Activated CD4-positive, alpha-beta T cell treated with anti-CD3 and anti-CD28 coated beads, Interleukin-2, amount 10 ng/mL, durations not matched to agents 7 days and 5 days (primary cell): ENCODE measurements at places on chromosomes 1 and 21. TPM values are rescaled to one million over a fixed set of nuclear protein-coding genes. Genes with fewer than 3 reads are reported as not detected.
A peak's percentile ranks its signal among the peaks of the same experiment; 100 is the strongest.

KANK4 gene
- total RNA-seq: not detected

AGTRAP gene
- total RNA-seq: 41.3 TPM

DNA sequence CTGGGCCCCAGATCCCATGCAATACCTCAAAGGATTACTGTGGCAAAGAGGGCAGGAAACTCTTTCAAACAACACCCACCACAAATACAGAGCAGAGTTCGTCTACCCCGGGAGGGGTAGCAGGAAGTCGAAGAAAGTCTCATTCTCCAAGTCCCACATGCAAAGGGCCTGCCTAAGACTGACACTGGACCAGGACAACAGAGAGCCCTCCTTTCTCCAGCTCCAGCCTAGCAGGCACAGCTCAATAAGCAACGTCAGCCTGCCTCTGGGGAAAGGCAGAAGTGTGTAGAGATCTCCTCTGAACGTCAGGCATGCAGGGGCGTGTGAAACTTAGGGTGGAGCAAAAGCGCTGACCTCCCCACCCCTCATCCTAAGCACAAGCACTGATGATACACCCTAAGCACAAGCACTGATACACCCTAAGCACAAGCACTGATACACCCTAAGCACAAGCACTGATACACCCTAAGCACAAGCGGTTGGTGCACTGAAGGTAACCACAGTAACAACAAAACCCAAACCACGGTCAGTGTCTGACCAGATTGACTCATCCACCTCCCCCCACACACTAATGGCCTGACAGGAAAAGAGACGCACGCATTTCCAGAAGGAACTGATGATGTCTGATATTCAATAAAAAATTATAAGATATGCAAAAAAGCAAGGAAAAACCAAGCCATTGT, 1.3 kb downstream of the KRTAP12-3 start:
- no peak overlapping the region for H3K4me3 ChIP-seq
- H3K27me3 ChIP-seq: peaks cover 8% of the 10 kb centered on the region
- DNase-seq: peak; percentile 26

DNA sequence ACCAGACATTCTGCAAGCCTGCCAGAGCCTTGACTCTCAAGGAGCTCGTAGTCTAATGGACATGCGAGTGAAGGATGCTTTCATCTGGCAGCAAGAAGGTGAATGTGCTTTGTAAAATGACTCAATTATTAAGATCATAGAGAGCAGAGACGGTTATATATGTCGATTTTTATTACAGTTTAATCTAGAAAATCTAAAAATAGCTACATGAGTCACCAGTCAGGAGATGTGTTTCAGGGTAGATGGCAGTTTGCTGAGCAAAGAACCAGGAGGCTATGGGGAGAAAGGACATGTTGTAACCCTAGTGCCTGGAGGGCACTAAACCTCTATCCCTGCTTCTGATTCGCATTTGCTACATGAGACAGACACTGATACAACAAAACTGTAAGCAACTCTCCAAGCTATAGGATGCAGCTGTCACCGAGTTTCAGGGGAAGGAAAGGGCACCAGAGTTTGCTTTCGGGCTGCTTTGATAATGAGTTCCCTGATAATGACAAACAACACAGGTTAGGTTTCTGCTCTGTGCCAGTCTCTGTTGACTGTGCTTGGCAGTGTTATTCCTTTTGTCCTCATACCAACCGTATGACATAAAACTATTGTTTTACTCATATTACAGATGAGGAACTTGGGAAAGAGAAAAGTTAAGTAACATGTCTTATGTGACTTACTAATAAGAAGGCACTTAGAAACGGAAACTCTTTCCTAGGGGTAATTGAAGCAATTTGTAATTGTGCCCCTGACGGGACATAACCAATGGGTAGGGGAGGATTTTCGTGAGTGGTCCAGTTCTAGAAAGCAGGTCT, 43.2 kb downstream of the C1orf198 start:
- H3K27me3 ChIP-seq: no peaks in the 10 kb centered on the region
- H3K4me3 ChIP-seq: no peak overlapping the region
- H3K27ac ChIP-seq: no peak overlapping the region
- DNase-seq: no peak
- H3K36me3 ChIP-seq: no peaks in the 10 kb centered on the region
